Keratinocyte (primary cell): ENCODE measurements at places on chromosomes 12 and 14.

GRCh38 chr12:116492703-116493324, 66.4 kb upstream of the MAP1LC3B2 start:
- no peak for DNase-seq

DNA sequence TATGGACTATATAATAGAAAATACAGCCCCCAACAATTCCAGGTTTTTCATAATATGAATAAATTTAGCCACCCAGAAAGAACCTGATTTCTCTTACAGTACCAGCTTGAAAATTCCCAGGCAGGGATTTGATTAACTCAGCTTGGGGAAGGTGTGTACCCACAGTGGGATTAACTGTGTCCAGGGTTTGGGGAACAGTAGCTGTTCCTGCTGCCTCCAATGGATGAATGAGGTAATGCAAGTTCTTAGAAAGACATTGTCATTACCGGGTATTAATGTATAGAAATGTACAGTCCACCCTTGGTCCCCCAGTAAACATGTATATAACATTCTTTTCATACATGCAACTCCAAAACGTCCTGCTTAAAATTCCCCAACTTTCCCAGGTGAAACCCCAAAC, 115.6 kb downstream of the LRIG3 start:
- DNase-seq: no peak

DNA sequence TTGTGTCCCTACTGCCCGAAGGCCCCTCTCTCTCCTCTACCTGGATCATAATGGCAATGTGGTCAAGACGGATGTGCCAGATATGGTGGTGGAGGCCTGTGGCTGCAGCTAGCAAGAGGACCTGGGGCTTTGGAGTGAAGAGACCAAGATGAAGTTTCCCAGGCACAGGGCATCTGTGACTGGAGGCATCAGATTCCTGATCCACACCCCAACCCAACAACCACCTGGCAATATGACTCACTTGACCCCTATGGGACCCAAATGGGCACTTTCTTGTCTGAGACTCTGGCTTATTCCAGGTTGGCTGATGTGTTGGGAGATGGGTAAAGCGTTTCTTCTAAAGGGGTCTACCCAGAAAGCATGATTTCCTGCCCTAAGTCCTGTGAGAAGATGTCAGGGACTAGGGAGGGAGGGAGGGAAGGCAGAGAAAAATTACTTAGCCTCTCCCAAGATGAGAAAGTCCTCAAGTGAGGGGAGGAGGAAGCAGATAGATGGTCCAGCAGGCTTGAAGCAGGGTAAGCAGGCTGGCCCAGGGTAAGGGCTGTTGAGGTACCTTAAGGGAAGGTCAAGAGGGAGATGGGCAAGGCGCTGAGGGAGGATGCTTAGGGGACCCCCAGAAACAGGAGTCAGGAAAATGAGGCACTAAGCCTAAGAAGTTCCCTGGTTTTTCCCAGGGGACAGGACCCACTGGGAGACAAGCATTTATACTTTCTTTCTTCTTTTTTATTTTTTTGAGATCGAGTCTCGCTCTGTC, 1.8 kb downstream of the INHBE start:
- no peak for DNase-seq

- DNase-seq: no peak
Measured at GRCh38 chr12:24979329-24979728, 30.4 kb upstream of the BCAT1 start.

DNA sequence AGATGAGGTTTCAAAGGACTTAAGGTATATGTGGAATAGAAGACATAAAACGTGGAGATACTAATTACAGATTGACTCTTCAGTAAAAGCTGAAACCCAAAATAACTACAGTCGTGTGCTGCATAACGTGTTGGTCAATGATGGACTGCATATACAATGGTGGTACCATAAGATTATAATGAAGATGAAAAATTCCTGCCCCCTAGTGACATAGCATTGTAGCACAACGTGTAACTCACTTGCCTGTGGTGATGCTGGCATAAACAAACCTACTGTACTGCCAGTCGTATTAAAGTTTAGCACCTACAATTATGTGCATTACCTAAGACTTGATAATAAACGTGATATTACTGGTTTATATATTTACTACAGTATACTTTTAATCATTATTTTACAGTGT, 150.3 kb downstream of the LRRK2 start:
- no peak for DNase-seq

DNA sequence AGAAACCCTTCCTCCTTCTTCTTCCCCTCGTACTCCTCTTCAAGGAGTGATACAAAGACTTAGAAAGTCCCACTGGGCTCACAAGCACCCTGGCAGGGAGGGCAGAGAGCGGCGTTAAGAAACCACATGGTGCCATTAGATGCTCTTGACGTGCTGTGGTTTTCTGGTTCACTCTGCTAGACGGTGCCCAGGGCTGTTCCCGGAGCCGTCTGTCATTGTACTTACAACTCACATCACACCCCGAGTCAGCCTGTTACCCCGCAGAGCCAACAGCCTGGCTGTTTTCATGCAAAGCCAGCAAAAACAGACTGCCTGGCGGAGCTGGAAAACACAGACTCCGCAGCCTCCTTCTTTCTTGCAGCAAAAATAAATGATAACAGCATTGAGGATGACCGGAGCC, 232.6 kb upstream of the TBX3 start:
- DNase-seq: no peak

- no peak for DNase-seq
Measured at GRCh38 chr12:68521321-68521839, 89.3 kb upstream of the RAP1B start.

DNA sequence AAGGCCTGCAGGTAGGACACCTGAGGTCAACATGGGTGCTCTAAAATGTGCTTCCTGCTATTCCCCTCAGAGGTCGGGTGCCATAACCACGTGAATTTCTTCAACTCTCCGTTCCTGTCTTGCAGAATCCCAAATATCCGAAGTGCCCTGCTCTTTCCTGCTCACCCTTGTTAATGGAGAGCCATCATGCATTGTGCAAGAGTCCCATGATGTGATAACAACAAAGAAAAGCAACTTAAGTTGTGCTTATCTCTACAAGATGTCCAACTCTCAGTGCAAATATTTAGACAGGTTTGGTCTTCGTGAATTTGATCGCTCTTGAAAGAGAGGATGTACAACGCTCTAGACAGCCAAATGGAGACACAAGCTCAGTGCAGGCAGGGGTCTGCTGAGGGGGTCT, 210.6 kb upstream of the PLXNC1 start:
- no peak for DNase-seq

DNA sequence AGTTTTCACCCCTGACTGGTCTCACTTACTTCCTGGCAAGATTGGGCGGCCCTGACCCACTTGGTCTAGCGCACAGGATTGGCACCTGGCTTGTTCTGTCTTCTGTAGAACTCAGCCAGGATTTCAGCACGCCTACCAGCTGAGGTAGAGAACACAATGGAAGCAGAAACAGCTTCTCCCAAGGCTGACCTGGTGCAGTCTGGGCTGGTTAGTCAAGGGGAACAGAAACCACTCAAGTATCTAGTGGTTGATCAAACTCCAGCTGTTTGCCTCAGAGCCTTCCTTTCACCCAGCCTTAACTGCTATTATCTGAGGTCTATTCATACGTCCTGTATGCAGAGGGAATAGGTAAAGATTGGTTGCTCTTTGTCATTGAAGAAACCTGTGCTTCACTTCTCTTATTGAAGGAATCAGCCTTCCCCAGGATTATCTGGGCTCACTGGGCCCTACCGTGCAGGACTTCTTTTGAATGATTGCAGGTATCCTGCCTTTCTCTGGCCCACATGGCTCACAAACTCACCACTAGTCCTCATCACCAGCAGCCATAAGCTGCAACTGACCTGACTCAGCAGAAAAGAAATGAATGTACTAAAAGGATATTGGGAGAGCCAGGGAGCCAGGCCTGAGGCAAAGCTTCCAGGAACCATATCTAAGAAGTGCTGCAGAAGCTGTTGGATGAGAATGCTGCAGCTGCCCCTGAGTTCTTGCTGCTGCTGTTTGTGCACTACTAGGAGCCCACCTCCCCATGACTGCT, 2.5 kb upstream of the PLEKHD1 start:
- DNase-seq: no peak

GRCh38 chr14:85178864-85179263, 351.1 kb upstream of the FLRT2 start:
- no peak for DNase-seq

- no peak for DNase-seq
Measured at GRCh38 chr12:127640181-127640886, 626.6 kb upstream of the TMEM132C start.

- DNase-seq: peak; percentile 75
Measured at GRCh38 chr12:14365294-14366208, at the start of gene ATF7IP. ATF7IP (plus strand) TSS chr12:14365682; CDS start chr12:14423916, 58,234 bp downstream.

GRCh38 chr12:19206493-19207077, 77.1 kb downstream of the PLEKHA5 start:
- DNase-seq: no peak

GRCh38 chr14:104694991-104695659, 5.7 kb downstream of the INF2 start:
- no peak for DNase-seq

GRCh38 chr14:72844524-72844923, 49.4 kb downstream of the DPF3 start:
- DNase-seq: no peak

- no peak for DNase-seq
Measured at GRCh38 chr14:91280129-91280528, 35.6 kb upstream of the GPR68 start.

- DNase-seq: no peak
Measured at GRCh38 chr12:92574051-92574783, 128.6 kb upstream of the PLEKHG7 start.

DNA sequence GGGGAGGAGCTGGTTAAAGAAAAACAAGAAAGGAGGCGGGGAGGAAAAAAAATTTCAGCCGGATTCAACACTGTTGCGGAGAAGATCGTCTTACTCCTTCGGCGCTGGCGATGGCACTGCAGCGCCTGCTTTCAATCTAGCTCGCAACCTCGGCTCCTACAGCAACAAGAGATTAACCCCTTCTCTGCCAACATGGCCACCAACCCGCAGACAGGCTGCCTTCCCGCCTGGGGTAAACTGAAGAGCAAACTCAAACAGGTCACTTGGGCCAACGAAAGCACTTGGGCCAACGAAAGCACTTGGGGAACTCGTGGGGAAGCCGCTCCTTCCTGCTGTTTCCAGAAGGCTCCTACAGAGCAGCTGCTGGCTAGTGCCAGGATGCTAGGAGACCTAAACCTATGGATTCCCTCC, 73.7 kb downstream of the CIT start:
- DNase-seq: no peak

DNA sequence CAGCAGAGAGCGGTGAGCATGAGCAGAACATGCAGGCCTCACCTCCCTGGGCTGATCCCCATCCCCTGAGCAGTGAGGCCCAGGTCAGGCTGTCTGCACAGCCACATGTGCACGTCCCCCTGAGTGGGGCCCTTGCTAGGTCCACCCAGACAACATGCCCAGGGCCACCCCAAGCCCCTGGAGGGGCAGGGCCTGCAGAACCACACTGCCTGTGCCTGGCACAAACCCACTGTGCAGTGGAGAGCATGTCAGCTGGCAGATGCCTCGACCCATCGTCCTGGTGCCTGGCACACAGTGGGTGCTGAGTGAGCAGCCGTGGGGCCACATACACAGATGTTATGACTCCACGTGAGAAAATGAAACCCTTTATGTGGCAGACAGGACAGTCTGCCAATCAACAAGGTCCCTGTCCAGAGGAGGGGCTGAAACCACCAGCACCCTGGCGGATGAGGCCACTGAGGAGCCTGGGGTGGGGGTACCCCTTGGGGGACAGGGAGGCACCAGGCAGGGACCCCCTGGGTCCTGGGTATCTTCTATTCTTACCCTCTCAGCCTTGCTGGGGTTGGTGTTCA, 8.3 kb downstream of the ANHX start:
- DNase-seq: no peak

DNA sequence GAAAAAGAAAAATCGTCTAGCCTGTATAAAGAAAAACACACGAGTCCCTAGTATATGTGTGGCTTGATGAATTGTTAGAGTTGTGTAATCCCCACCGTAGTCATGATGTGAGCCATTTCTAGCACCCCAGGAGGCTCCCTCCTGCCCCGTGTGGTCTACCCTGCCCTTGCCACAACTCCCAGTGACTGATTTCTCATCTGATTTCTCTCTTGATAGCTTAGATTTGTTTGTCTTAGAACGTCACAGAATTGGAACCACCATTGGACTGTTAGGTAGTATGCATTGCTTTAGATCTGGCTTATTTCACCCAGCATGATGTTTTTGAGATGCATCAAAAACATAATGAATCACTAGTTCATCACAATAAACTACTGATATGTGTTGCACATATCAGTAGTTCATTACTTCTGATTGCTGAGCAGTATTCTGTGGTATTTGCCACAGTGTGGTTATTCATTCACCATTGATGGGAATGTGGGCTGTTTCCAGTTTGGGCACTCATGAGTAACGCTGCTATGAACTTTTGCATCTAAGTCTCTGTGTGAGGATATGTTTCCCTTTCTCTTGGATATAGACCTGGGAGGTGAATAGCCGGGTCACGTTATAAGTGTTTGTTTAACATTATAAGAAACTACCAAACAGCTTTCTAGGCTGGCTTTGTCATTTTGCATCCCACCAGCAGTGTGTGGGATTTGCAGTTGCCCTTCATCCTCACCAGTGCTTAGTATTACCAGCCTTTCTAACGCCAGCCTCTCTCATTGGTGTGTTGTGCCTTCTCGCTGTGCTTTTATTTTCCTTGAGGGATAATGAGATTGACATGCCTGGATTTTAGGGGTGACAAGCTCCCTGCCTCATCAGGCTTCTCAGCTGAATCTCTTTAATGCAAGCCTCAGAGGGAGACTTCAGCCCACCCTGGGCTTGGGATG, 31.9 kb upstream of the NCOR2 start:
- DNase-seq: no peak

GRCh38 chr14:89091781-89092180, 267.3 kb downstream of the TTC8 start:
- no peak for DNase-seq
